Neural progenitor cell (in vitro differentiated cells): ENCODE measurements at places on chromosomes 16 and 17. TPM values are rescaled to one million over a fixed set of nuclear protein-coding genes. Genes with fewer than 3 reads are reported as not detected.

DNA sequence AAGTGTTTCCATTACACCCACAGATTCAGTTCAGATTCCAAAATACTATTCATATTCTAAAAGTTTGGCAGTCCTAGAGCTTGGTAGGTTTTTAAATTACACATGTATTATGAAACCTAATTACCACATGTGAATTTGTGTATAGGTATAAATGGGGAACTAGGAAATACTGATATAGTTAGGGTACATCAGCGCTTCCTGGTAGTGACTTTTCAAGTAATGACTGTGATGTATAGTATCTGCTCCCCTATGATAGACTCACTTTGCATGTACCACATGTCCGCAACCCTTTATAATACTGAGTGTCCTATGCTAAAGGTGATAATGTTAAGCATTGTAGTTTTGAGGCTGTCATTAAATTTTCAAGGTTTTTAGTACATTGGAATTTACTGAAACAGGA lies 22.9 kb downstream of the CDK12 start:
- DNase-seq = no peak

GRCh38 chr17:63973247-63973646 lies 529 bp upstream of the SCN4A start:
- no peaks in the 10 kb centered on the region for H3K4me1 ChIP-seq
- H3K36me3 ChIP-seq = no peaks in the 10 kb centered on the region
- no peak for DNase-seq
- no peak overlapping the region for H3K4me3 ChIP-seq

GRCh38 chr16:21339941-21340340 lies 61.9 kb upstream of the CRYM start:
- H3K36me3 ChIP-seq = no peaks in the 10 kb centered on the region
- H3K27ac ChIP-seq = no peak overlapping the region
- no peak overlapping the region for H3K4me3 ChIP-seq
- H3K27me3 ChIP-seq = no peaks in the 10 kb centered on the region
- no peak for DNase-seq

- H3K27me3 ChIP-seq = no peaks in the 10 kb centered on the region
- no peak overlapping the region for H3K27ac ChIP-seq
- no peak overlapping the region for H3K4me3 ChIP-seq
These were observed 17.9 kb downstream of the QPRT start for GRCh38 chr16:29696881-29697331.

TRPV2 gene
- 0.49 and 0.53 TPM in 2 replicates for total RNA-seq
